Stimulated activated naive CD8-positive, alpha-beta T cell treated with anti-CD3 and anti-CD28 coated beads, Interleukin-15, amount 100 ng/mL, for 72 hours (primary cell): ENCODE measurements at places on chromosomes 16 and 17.

DNA sequence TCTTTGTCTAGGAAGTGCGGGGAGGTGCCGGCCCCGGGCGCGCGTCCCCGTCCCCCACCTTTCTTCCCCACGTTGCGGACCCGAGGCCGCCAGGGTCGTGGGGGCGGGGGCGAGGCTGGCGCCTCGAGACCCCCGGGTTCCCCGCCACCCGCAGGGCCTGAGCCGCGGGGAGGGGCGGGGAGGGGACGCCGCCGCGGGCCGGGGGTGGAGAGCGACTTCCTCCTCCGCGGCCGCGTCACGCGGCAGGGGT, 1.8 kb upstream of the ACTG1 start:
- no peak for DNase-seq

DNA sequence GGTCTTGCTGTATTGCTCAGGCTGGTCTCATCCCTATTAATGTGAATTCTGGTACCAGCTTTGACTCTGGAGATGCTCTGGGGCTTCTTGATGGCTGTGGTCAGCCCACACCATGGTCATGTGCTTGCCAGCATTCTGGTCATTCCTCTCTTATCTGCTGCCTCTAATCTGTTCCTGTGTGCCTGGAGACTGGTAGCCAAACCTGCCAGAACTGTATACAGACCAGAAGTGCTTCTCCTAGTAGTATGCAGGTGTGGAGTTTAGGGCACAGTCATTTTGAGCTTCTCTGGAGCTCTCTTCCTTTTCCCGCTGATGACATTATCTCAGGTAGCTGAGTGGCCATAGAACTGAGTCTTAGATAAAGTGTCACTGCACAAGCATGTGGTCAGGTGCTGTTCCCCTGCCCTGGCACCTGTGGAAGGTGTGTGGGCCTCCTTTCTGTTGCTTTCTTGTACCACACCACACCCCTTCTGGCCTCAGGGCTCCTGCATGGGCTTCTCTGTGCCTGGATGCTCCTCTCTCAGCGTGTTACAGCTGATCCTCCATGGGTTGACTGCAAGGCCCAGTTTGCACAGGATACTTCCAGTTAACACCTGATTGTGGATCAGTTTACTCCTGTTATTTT, 162.7 kb downstream of the SPECC1 start:
- DNase-seq = no peak

- DNase-seq = no peak
Observed at GRCh38 chr16:80347002-80347401, 193.8 kb upstream of the DYNLRB2 start.

GRCh38 chr17:13510062-13510461, 91.7 kb downstream of the HS3ST3A1 start:
- no peak for DNase-seq

GRCh38 chr16:67782567-67783352, 23.6 kb downstream of the RANBP10 start:
- no peak for DNase-seq

DNA sequence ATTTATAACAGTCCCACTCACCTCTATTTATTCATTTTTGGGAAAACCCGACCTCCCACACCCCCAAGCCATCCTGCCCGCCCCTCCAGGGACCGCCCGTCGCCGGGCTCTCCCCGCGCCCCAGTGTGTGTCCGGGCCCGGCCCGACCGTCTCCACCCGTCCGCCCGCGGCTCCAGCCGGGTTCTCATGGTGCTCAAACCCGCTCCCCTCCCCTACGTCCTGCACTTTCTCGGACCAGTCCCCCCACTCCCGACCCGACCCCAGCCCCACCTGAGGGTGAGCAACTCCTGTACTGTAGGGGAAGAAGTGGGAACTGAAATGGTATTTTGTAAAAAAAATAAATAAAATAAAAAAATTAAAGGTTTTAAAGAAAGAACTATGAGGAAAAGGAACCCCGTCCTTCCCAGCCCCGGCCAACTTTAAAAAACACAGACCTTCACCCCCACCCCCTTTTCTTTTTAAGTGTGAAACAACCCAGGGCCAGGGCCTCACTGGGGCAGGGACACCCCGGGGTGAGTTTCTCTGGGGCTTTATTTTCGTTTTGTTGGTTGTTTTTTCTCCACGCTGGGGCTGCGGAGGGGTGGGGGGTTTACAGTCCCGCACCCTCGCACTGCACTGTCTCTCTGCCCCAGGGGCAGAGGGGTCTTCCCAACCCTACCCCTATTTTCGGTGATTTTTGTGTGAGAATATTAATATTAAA, 638 bp upstream of the TMEM88 start:
- no peak for DNase-seq

GRCh38 chr17:50905460-50905803, 39.3 kb upstream of the TOB1 start:
- DNase-seq = no peak

- DNase-seq = no peak
Observed at GRCh38 chr17:289409-289808, 63.2 kb downstream of the RPH3AL start.

DNA sequence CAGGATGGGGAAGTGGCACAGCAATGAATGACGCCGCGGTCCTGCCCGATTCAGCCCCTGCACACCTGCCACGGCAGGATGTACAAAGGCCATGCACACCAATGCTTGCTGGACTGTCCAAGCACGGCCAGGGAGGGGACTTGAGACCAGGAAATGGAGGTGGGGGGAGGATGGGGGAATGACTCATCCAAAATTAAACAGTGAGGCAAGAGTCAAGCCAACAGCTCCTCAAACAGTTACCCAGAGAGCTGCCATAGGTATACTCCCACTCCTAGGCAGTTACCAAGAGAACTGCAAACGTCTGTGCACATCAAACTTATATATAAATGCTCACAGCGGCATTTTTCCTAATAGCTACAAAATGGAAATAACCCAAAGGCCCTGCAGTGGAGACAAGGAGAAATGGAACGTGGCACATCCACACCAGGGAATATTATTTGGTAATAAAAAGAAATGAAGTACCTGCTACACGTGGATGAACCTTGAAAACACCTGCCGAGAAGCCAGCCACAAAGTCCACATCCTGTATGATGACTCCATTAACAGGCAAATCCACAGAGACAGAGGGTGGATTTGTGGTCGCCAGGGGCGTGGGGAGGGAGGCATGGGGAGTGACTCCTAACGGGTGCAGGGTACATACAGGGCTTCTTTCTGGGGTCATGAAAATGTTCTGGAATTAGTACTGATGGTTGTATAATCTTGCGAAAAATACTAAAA, 54.1 kb downstream of the VAC14 start:
- DNase-seq = peak; percentile 54

GRCh38 chr16:74865922-74866598, 91.4 kb upstream of the FA2H start:
- no peak for DNase-seq

DNA sequence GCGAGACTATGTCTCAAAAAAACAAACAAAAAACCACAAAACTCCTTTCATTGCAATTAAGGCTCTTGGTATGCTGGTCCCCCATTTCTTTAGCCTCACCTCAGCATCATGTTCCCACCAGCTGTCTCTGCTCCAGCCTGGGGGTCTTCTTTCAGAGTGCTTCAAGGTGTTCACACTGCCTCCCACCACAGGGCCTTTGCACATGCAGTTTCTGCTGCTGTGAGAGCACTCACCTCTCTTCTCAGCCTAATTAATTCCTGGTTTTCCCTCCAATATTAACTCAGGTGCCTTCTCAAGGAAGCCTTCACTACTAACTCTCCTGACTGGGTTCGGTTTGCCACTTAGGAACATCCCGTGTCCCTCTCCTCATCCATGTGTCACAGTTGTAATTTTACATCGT, 15.9 kb upstream of the PIK3R6 start:
- no peak for DNase-seq

DNA sequence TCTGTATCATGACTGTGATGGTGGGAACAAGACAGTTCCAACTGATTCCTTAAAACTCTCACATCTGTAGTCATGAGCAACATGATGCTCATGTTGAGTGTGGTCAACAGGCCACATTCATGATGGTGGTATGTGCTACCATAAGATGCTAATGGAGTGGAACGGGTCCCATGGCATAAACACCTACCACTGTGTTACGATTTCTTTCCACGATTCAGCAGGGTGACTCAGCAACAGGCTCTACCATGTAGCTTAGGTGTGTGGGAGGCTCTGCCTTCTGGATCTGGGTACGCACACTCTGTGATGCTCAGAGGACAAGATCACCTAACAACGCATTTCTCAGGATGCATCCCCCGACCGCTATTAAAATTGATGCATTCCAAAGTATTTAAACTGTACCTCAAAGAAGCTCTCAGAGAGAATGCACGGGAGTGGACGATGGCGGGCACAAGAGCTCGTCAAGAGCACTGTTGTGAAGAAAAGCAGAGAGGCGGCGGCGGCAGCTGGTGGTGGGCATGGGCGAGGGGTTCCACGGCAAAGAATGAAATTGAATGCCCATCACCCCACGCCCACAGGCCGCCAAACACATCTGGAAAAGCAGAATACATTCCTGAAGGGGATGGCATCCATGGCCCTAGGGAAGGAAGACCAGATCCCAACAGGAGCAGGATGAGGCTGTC, 133.3 kb downstream of the ZNF778 start:
- DNase-seq = peak; percentile 53

DNA sequence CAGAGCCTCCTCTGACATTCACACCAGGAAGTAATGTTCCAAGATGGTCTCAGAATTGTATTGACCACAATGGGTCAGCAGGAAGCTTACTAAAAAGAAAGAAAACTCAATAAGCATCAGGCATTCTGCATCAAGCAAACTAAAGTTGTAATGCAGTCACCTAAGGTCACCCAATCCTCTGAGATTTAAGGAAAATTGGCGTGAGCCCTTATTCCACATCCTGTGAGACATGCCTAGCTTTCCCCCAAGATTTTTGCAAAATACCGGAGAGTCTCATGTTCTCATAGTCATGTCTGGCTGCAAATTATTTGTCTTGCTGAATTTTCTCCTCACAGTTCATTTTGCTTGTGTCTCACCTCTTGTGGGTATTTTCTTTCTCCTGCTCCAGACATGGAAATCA, 417.1 kb upstream of the SOX9 start:
- no peak for DNase-seq

DNA sequence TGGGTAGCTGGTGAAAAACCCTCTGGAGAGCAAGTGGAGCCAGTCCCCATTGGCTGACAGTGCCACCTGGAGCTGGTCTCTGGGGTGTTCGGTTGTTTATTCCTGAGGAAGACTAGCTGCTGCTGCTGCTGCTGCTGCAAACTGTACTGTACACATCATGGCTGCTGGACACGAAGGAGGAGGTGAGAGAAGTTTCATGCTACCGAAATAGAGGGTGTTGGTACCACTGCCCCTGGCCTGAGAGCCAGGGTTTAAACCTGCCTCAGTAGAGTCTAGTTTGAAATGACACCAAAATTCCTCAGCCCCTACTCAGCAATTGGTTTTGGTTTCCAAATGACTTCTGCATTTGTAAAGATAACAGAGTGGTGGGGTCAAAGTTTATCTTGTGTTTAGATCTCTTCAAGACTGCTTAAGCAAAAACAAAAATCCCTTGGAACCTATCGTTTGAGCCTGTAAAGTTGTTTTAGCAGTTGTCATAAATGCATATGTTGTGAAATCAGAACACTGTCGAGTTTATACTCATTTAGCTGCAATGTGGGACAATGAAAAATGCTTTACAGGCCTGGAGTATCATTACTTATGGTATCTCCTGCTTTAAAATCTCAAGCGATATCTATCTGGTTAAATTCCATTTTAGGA, 40.8 kb downstream of the CYB5B start:
- DNase-seq = no peak

DNA sequence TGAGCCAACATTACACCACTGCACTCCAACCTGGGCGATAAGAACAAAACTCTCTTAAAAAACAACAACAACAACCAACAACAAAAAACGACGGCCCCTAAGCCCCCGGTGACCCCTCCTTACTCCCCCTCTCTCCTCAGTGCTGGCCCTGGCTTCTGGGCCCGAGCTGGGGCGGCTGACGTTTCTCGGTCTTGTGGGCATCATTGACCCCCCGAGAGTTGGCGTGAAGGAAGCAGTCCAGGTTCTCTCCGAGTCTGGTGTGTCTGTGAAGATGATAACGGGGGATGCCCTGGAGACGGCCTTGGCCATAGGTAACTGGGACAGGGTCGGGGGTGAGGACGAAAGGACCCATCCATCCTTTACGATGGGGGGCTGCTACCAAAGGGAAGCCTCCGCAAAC, 52.7 kb downstream of the MEAK7 start:
- DNase-seq = no peak

DNA sequence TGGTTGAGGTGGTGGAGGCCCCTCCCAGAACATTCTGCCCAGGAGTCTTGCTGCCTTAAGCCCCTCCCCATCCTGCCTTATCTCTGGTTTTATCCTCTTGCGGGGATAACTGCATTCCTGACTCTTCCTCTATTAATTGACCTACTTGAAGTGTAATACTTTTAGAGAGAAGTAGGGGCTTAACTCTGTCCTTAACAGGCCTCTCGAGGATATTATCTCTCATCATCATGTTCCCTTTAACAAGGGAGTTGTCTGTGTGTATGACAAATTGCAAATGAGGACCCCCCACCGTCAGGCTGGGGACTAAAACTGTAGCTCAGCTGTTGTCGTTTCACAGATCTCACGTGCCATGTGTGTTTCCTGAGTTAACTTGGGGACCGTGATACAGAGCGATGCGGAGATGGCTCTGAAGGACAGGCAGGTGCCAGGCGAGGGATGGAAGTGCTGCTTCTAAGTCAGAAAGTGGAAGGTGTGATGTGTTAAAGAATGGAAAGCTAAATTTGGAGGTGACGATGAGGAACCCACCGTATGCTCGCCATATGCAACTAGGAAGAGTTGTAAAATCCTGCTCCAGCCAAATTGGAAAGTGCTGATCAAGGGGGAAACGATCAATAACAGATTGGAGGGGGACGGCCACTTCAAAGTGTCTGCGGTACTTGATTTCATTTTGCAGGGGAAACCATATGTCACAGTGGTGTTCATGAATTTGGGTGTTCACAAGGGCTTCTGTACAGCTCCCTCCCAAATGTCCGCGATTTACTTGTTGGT, 106.3 kb downstream of the RPTOR start:
- no peak for DNase-seq

- no peak for DNase-seq
Observed at GRCh38 chr17:9434642-9435057, 141.0 kb downstream of the STX8 start.

DNA sequence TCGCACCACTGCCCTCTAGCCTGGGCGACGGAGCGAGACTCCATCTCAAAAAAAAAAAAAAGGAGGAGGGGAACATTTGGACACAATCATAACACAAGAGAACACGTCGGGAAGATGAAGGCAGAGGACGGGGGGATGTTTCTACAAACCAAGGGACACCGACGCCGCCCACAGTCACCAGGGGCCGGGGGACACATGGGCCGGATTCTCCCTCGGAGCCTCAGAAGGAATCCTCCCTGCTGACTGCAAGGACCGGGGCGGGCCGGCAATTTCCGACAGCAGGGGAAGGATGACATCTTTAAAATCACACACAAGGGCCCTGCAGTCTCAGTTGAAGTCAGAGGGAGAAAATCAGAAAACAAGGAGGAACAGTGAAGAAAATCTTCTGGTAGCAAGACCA, 8.1 kb upstream of the CHMP6 start:
- DNase-seq = no peak
